GM12891 (cell line): ENCODE measurements at places on chromosomes 4 and X.

- DNase-seq, result no peak
Observed at GRCh38 chrX:48156014-48156413, 25.6 kb downstream of the SPACA5B start.

- no peak for DNase-seq
Observed at GRCh38 chr4:99651016-99651769, 6.4 kb downstream of the C4orf54 start.

- no peak for DNase-seq
Observed at GRCh38 chrX:84044051-84044450, 143.9 kb downstream of the RPS6KA6 start.

DNA sequence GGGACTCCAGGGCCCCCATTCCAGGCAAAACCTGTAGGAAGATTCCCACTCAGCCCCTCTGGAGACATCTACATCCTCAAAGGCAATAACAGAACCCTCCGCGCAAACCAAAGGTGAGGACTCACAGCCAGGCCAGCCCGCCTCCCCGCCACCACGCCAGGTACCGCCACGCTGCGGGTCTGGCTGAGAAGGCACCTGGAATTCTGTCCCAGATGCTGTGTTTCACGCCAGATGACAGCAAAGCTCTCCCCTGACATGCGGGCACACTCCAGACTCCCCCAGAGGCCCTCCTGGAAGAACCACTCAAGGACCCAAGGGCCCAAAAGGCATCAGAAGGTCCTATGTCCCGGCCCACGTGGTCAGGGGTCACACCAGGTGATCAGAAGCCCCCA lies 59.6 kb downstream of the FAM53A start:
- DNase-seq, result no peak

- DNase-seq, result peak; percentile 1
Observed at GRCh38 chrX:86946569-86946968, 571.0 kb upstream of the KLHL4 start.

- no peak for DNase-seq
Observed at GRCh38 chr4:3399277-3400194, 42.2 kb upstream of the HGFAC start.

DNA sequence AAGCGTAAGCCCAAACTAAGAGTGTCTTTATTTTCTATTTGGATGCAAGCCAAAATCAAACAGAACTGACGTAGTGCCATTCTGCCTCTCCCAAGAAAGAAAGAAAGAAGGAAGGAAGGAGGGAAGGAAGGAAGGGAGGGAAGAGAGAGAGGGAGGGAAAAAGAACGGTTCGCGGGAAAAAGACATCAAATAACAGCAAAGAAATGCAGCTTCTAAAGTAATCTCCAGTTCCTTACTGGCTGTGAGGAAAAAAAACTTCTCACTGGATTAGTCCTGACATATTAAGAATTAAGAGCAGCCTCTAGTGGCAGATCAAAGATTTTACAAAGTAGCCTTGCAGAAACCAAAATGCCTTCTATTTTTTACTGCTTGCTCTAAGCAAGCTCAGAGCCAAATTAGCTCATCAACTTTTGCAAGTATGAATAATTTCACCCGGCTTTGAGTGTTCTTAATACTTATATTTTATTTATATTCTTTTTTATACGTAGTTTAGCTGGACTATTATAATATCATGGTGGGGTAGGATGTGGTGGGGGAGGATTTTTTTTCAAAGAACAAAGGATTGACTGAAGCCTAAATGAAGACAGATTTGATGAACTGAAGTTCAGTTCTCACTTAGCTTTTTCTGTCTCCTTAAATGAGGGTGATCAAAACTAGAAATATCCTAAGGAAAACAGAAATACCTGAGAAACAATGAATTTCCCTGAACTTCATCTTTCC lies 36.6 kb downstream of the PITX2 start:
- DNase-seq, result no peak

GRCh38 chr4:173508386-173509035 lies 21.5 kb downstream of the HAND2 start:
- DNase-seq, result no peak

DNA sequence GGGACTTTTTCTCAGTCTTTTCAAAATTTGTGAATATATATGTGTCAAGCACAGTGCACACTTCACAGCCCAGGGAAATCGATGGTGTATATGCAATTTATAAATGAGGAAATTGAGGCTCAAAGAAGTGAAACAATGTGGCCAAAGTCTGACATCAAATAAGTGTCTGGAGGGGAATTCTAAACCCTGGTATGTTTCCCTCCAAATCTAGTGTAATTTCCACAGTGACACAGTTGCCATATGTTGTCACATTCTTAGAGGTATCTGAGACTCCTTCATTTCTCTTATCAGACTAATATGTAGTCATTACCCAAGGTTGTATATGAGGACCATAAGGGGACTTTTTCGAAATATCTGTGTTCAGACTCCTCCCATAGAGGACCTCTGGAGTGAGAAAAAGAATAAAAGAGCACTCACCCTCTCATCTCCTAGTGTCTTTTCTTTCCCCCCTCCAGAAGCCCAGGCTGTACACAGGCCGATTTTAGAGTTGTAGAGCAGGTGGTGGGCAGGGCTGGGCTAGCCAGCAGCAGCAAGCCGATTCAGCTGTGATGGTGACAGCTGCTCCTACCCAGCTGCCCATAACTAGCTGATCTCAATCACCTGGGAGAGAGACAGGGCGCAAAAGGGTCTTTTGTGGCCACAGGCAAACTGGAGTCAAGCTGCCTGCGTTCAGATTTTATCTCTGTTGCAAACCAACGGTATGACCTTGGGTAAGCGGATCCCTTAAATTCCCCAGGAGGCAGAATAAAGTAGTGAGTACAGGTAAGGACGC lies 55.1 kb downstream of the CLCN5 start:
- DNase-seq, result no peak

DNA sequence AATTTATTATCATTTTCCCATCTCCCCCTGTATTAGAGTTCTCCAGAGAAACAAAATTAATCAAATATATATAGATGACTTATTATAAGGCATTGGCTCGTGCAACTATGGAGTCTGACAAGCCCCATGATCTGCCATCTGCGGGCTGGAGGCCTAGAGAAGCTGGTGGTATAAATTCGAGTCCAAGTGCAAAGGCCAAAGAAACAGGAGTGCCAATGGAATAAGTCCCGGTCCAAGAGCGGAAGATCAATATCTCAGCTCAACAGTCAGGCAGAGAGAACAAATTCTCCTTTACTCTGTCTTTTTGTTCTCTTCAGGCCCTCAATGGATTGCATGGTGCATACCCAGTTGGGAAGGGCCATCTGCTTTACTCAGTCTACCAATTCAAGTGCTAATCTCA lies 178.8 kb downstream of the NWD2 start:
- DNase-seq, result no peak

DNA sequence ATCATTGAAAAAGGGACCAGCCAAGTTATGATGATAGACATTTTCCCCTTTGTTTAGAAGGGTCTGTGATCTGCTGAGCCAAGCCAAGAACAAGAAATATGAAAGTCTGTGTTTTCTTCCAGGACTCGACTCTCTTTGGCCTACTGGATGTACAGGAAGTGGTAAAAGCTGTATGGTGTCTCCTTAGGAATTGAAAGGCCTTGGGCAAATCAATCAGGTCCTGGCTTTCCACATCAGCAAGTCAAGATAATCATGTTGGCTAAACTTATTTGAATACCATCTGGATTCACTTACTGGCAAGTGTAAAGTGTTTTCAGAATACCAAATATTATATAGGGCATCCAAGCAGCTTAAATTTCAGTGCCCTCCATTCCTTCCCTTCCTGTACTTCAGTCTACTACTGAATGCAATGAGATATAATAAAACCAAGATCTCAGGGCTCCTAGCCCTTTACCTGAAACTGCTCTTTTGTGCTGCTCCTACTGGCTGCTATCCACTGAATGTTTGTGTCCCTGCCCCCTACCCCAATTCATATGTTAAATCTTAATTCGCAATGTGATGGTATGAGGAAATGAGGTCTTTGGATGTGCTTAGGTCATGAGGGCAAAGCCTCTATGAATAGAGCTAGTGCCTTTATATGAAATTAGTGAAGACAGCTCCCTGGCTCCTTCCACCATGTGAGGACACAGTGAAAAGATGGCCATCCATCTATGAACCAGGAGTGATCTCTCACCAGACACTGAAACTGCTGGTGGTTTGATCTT lies 578.0 kb downstream of the SPRY1 start:
- no peak for DNase-seq

DNA sequence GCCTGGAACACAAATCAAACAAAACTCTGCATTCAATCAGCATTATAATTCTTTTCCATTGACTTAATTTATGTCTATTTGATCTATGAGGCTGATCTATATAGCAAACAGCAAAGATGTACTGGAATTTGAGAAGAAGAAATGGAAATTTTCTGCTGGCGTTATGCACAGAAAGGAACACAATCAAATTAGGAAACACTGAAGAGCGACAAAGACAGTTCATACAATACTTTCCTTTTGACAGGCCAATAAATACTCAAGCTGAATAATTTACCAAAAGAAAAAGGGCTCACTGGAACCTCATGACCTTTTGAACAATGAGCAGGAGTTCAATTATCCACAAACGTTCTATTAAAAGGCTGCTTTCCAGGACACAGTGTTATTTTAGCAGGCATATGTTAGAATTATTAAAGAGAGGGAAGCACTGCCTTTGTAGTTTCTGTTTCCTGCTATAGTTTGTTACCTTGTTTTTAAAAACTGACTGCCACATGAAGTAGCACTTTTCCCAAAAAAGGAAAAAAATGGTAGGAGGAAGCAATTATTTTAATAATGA lies 8.1 kb downstream of the PDHA2 start:
- DNase-seq, result no peak

- no peak for DNase-seq
Observed at GRCh38 chr4:80610845-80611677, 275.5 kb downstream of the CFAP299 start.

DNA sequence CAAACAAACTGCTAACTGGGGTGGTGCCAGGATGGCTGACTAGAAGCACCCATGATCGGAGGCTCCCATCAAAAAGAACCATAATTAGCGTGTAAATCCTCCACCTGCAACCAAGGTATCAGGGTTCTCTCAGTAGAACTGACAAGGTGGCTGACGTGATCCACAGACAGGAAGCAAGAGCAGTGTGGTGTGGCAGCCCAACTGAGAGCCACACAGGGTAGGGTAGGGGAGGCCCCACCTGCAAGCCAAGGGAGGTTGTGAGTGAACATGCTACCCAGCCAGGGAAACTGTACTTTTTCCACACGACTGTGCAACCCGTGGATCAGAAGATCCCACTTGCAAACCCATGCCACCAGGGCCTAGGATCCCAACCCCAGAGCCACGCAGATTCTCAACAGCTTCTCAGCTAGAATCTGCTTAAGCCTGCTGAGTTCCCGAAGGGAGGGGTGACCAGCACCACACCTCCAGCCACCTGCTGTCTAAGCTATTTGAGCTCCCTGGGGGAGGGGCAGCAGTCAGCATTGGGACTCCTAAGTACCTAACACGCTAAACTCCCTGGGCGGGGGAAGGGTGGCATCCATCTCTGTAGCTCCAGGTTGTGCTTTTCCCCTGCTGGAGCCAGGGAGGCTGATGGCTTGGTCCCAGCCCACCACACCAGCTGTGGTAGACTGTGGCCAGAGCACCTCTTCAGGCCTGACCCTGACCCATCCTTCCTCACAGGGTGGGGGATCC lies 425.1 kb downstream of the GPM6A start:
- DNase-seq, result no peak

GRCh38 chr4:184850431-184851199 lies 24.8 kb upstream of the ACSL1 start:
- no peak for DNase-seq

DNA sequence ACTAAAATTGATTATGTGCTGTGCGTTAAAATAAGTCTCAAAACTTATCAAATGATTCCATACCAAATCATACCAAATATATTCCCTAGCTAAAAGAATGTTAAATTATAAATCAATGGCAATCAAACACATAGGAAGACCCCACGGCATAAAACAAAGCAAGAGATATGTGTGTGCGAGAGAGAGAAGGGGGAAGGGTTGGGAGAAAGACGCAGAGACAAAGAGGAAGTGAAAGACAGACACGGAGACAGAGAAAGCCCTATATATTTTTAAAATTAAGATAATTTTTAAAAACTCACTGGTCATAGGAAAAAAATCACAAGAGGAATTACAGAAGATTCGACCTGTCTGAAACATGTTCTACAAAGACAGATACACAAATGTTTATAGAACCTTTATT lies 371.4 kb downstream of the NLGN4X start:
- DNase-seq, result no peak

- DNase-seq, result no peak
Observed at GRCh38 chr4:171203425-171203824, 609.8 kb upstream of the GALNTL6 start.

DNA sequence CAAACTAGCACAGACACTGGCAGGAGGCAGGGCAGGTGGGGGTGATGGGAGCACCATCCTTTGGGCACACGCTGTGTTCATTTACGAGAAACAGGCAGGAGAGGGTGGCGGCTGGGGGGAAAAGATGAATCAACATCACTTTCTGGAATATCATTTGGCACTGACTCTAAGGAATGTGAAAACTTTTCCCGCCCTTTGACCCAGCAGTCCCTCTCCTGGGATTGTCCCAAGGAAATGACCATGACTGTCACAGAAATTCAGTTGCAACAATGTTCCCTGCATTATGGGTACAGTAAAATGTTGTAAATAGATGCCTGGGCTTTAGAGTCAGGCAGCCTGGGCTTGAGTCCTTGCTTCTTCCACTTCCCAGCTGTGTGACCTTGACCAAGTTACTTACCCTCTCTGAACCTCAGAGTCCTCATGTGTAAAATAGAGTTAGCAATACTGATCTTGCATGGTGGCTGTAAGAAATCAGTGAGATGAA lies 58.6 kb downstream of the ABLIM2 start:
- no peak for DNase-seq

DNA sequence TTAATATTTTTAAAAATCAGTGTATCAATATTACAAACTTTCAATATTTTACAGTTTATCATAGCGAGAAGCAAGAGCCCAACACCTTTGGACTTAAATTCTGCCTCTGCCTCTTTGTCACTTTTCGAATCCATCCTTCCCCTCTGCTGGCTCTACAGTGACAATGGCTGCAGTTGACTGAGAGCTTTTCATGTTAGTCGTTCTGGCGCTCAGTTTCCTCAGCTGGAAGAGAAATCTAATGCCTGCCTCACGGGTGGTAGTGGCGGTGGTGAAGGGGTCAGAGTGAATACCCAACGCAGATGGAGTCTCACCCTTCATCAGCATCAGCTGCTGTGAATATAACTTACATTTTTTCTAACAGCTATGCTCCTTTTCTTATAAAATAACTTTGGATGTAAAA lies 144.8 kb downstream of the NWD2 start:
- no peak for DNase-seq

DNA sequence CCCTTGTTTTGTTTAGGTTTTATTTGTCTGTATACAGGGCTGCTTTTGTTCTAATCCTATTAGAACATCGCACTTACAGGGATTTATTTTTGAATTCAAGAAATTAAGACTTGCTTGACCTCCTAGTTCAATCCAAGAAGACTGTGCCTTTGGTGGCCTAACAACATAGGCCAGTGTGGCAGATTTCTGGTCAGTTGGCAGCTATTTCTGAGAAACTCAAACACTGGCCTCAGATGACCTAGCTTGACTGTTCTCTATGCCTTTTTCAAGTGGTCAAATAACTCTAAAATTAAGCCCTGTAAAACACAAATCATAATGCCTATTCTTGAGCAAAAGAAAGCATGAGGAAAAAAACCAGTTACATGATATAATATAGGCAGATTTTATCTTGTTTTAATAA lies 89.3 kb upstream of the GPR34 start:
- DNase-seq, result no peak
